Kidney epithelial cell (primary cell): ENCODE measurements at places on chromosomes 1 and 21.

DNA sequence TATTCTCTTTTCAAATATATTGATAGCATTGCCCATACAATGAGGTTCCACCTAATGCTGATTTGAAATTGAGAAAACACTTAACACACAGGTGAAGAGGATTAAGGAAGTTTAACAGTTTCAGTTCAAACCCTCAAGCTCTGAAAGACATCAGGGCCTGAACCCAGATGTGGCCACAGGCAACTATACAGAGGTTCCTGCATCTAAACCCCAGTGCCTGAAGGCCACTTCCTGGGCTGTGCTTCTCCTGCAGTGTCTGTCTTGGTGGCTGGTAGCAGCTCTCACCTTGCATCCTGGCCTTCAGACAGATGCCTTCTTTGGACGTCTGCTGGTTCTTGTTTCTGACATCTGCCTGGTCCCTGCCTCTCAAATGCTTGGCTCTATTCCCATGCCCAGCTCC lies 25.1 kb upstream of the NGF start:
- no peak for DNase-seq

DNA sequence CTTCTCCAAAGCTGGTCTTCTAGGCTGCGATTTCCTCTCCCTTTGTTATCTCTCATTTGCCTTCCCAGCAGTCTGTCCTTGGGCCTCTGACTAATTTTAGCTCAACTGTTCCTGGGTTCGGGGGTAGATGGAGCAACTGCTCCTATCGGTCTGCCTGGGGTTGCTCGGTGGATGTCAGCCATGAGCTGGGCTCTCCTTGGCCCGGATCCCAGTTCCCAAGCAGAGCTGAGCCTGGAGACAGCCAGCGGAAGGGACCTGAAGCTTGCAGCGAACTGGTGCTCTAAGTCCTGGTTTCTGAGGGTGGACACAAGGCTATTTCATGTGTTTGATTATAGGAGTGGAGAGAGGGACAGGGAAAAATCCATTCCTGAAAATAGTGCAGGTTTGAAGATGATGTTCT lies 423.0 kb downstream of the RPS6KC1 start:
- DNase-seq: no peak

DNA sequence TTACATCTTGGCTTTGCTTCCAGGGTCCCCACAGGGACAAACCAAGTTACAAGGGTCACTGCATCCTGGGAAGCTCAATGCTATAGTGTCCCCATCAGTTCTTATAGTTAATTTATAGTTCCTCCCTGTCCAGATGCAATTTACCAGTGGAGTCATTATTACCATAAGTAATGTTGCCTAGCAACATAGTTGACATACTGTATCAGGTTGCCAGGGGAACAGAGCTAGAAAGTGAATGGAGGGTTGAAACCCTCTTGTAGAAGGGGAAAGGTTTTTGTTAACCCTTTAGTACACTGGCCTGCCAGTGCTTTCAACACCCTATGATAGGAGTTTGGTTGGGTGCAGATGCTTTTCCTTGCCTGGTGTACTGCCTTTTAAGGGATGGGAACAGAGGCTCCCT lies 34.3 kb upstream of the TTC4 start:
- DNase-seq: no peak

- peak; percentile 62 for DNase-seq
These were observed 11.8 kb downstream of the NHLH2 start for GRCh38 chr1:115829023-115829674.
